IMR-90 (cell line): ENCODE measurements at places on chromosomes 4 and X.

- DNase-seq, result peak; percentile 35
Measured at GRCh38 chr4:80202741-80203553, 5.6 kb downstream of the PRDM8 start.

DNA sequence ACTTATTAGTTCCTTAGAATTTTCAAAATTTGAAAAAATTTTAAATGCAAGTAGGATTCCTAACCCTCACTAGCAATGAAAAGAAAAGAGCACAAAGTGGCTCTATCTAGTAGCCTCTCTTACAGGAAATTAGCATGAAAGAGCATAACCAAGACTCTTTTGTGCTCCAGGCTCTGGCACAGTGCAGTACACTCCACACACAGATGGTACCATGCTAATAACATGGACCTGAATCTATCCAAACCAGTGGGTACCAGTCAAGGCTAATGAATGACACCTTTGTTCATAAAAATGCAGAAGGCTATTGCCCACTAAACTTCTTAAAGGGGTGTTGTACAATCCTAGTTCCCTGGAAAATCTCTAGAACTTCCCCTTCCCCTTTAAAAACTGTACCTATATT is 119.0 kb downstream of the MANBA start:
- DNase-seq, result no peak

DNA sequence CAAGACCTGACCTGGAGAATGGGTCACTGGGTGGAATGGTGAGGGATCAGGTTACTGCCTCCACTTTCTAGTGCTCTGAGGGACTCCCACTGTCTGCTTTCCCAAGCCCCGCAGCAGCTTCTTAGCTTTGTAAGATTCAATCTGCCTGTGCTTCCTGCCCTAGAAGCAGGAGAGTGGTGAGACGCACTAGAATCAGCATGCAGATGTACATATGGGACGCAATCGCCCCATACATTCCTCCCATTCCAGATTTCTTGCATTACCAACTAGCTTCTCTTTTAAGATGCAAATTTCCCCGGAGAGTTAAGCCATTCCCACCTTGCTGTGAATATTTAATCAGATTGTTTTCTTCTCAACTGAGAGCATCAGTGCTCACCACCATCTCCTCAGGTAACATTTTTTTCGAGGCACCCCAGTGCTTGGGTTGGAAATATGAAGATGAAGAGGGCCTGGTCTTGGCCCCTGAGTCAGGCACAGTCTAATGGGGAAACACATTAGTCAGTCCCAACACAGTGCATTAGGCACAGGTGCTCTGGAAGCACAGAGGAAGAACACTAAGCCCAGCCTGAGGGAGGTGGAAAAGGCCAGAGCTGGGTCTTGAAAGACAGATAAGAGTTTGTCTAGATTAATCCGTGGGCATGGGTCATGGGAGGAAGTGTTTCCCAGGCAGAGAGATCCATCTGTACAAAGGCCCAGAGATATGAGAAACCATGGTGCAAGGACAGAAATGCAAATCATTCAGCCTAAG is 66.7 kb upstream of the PRPS1 start:
- DNase-seq, result peak; percentile 35

- DNase-seq, result no peak
Measured at GRCh38 chr4:79290376-79290775, 35.5 kb downstream of the NAA11 start.

- no peak for DNase-seq
Measured at GRCh38 chr4:42478509-42478908, 81.2 kb downstream of the SHISA3 start.

GRCh38 chr4:48554606-48555005 is 64.6 kb downstream of the ZAR1 start:
- no peak for DNase-seq

DNA sequence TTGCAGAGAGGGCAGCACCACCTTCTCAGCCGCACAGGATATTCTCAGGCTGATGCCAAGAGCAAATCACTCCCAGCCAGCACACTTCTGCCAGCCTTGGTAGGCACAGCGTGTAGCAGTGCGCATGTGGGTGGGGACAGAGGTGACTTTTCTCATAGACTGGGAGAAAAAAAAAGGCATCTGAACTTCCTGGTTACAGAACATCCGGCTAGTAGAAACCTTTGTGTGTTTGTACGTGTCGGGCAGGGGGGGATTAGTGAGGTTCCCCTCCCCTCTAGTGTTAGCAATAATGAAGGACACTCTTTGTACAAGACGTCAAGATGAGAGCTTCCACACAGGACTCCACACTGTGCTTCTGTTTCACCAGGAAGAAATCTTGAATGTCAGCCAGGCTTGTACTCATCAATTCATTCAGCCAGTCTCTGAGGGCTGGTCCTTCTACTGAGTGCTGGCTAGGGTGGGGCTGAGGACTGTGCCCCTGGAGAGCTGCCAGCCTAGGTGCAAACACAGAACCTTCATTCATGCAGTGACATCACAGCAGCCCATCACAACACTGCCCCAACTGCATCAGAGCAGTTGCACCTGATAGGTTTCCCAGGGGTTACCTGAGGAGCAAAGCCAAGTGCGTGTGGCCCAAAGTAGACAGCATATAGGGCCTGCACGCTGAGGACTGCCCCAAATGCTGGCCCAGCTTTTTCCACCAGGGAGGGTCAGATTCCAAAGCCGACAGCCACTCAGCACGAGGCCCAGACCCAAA is 34.7 kb downstream of the SLC25A5 start:
- peak; percentile 38 for DNase-seq

DNA sequence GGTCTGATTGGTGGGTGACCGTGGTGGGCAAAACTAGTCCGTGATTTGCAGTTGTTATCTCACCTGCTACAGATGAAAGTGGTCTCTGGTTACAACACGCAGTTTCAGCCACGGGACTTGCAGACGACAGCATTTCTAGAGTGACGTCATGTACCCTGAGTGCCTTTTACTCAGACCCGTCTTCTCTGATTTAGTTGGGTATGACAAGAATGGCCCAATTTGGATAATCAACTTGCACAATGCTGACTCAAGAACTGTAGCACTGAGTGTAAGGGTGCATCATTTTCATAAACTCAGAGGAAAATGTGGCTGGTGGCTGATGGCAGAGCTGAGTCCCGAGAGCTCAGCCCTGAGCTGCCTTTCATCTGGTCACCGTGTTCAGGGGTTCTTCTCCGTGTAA is 281.4 kb upstream of the FRG1 start:
- no peak for DNase-seq

DNA sequence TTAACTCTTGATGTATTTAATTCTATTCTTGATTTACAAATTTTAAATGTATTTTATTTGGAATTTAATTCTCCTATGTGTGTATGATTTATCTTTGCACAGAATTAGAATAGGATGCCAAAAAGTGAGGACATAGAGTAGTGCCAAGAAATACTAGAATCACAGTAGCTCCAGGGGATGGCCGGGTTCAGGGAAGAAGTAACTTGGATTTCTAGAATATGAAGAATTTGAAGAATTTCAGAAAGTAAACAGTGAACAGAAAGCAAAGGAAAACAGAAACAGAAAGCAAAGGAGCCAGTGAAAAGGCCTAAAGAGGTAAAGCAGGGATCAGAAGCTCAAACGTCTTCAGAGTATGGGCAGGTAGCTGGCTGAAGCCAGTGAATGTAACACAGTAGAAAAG is 1187.6 kb downstream of the RPA4 start:
- DNase-seq, result no peak

- DNase-seq, result peak; percentile 45
Measured at GRCh38 chr4:173505924-173506518, 24.0 kb downstream of the HAND2 start.

DNA sequence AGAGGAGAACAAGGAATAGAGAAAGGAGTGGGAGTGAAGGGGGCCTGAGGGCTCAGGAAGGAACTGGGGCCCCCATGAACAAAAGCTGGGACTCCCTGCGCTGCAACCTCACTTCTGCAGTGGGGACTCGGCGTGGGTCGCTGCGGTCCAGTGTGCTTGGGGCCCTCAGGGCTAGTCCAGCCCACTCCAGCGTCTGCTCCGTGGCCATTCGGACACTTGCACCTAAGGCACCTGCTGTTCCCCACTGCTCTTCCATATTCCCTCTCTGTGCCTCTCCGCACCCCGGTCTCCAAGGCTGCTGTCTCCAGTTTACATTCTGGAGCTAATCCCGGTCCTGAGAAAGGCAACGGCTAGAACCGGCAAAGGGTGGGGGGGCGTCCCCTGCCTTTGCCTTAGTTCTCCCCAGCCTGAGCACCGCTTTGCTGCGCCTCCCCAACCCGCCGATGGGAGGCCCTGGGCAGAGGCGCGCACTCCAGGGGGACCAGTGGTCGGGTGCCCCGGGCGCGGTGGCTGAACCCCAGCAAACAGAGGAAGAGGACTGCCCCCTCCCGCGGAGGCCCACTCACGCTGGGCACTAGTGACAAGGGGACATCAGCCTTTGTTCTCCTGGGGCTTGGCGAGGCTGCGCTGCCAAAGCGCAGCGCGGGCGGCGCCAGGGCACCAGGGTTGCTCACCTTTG is 327.7 kb upstream of the F9 start:
- no peak for DNase-seq

GRCh38 chr4:168451744-168452390 is 28.4 kb downstream of the DDX60L start:
- peak; percentile 71 for DNase-seq

- no peak for DNase-seq
Measured at GRCh38 chr4:3311095-3311372, 18.2 kb downstream of the RGS12 start.

DNA sequence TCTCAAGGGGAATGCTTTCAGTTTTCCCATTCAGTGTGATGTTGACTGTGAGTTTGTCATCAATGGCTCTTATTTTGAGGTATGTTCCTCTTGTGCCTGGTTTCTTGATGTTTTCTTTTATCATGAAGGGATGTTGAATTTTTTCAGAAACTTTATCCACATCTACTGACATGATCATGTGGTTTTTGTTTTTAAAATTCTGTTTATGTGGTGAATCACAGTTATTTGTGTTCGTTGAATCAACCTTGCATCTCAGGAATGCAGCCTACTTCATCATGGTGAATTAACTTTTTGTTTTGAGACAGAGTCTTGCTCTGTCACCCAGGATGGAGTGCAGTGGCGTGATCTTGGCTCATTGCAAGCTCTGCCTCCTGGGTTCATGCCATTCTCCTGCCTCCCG is 263.1 kb upstream of the KLF3 start:
- no peak for DNase-seq

DNA sequence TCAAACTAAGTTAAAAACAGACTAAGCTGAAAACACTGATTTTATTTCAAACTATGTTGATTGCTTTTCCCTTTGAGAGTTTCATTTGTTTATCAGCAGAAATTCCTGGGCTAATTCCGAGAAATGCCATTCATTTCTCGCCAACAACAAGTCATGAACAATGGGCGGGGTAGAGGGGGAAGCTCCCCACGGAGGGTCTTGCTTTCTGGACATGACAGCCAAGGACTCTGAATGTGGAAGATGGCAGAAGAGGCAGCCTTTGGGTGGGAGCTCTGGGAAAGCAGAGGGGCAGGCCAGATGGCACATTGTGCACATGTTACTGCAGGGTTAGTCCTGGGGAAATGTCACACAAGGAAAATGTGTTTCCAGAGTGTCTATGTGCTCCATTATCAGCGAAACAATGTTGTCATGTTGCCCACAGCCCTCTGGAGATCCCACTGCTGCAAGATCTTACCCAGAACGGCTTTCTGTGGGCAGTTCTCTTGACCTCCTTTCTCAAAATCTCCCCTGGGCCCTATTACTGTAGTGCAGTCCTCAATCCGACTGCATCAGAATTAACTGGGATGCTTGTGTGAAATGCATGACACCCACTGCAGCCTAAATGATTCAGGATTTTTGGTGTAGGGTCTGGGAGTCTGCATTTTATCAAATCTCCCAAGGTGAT is 45.0 kb downstream of the CHRDL1 start:
- no peak for DNase-seq

- DNase-seq, result peak; percentile 33
Measured at GRCh38 chr4:147138171-147138570, 192.5 kb upstream of the TTC29 start.

- DNase-seq, result no peak
Measured at GRCh38 chr4:11881364-11881763, 452.7 kb upstream of the HS3ST1 start.

- DNase-seq, result peak; percentile 63
Measured at GRCh38 chr4:37803348-37803973, 23.0 kb upstream of the PGM2 start.

- DNase-seq, result no peak
Measured at GRCh38 chr4:88447371-88448095, 9.4 kb upstream of the HERC5 start.

DNA sequence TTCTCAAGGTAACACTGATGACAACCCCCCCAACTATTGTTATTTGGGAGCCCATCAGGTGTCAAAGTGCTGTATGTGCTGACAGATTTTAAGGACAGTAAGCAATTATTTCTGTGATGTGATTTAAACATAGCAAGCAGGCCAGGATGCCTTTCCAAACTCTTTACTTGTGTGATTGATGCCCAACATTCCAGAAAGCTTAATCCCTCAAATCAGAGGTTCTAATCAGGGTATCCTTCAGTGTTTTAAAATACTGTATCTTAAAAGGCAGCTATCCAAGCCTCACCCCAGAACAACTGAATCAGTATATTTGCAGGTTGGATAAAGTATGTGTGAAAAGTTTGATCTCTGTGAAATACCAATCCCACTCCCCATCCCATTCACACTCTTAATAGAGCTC is 119.7 kb downstream of the GASK1B start:
- DNase-seq, result no peak

DNA sequence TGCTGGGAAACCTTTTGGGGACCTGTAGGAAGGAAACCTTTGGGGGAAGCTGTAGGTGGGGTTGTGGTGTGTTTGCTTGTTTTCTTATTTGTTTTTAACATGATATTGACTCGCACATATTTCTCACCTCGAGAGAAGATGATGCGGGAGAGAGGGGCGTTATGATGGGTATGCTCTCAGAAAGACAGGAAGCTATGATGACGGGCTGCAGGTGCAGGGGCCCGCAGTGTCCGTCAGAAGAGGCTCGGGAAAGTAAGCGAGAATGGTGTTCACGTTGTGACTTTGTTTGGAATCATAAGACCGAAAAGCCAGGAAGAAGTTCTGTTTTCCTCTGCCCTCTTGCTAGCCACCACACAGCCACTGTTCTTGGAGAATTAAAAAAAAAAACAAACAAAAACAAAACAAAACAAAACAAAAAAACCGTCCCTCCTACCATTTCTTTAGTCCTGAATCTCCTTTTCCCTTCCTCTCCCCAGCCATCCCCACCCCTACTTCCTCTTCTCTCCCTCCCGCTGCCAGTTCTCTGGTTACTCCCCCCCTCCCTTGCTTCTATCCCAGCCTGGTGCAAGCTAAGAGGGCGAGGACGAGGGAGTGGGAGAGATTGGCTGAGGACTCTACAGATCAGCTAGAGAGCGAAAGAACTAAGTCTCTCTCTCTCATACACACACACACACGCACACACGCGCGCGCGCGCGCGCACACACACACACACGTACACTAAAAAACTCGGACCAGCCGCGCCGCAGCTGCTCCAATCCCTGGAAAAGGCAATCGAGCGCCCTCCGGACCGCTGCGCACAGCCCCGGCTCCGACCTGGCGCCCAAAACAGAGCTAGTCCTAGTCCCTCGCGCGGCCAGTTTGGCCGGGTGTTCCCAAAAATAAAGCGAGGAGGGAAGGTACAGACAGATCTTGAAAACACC is at the start of gene BMP3:
BMP3 (plus strand) TSS at position 648 of the 920 bp plus-strand sequence. CDS start 577 bp downstream, outside the sequence.
- DNase-seq, result peak; percentile 18

GRCh38 chrX:100720301-100720700 is 11.6 kb downstream of the SYTL4 start:
- DNase-seq, result peak; percentile 2
